NCI-H2081 treated with DMSO at 0.1 percent for 48 hours (cell line): ENCODE measurements at places on chromosomes 6 and 20.

- no peak for DNase-seq
Measured at GRCh38 chr6:130516604-130517003, 150.8 kb downstream of the TMEM200A start.

DNA sequence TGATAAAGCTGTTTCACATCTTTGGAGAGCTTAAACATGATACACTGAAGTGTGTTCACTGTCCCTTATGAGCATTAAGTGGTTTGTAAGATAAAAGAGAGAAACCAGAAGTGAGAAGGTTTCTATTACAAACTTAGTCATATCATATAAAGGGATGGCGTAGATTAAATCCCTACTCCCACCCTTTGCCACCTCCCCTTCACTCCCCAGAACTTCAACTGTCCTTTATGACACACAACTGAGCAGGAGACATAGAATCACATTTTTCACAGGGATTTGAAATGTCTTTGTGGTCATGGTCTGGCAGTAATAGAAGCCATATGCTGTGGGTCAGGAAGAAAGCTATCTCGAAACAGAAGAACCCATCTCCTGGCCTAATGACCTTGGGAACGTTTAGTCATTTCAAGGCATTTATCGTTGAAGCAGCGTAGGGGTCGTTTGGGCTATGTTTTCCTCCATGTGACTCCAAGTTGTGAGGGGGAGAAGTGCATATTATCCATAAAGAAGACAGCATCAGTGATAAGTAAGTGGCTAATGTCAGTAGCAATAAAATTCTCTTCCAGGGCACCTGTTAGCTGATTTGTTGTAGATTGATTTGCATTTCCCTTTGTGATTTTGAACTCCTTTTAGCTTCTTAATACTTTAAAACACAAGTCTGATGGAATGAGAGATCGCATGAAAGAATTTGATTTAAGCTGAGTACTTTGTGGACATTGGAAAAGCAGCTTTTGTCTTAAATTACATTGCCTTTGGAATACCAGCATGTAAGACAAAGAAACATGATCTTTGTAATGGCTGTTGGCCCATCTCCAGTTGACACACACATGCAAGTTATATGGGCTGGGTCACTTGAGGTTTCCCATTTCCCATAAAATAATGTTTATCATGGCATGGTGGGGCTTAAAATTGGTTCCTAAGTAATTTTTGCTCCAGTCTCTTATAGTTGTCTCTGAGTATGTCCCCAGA lies 501.5 kb upstream of the FLRT3 start:
- no peak for DNase-seq

DNA sequence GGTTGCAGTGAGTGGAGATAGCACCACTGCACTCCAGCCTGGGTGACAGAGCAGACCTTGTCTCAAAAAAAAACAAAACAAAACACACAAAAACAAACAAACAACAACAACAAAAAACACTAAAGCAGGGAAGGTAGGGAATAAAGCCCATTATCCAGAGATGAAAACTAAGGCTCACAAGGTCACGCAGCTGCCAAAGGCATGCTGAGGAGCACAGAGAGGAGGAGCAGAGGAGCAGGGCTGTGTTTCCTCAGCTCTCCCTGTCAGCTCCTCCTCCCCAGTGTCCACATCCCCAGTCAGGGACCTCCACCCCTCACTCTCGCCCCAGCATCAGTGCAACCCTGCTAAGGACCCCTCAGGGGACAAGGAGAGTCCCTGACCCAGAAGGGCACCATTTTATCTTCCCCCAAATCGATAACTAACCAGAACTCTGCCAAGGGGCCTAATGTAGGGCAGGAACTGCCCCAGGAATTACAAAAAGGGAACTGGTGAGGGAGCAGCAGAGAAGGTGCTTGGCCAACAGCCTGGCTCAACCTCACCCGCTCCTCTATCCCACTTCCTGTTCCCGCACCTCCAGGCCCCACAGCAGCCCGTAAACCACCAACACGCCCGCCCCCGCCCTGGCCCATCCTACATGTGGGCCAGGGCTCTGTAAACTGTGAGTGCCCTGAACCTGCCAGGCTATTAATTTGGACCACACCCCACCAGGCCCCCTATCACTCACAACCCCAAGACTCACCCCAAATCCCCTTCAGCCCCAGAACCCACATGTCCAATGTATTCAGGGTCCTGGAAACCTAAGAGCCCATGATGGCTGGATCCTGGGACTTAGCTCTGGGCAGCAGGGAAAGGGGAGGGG lies 9.0 kb downstream of the TEAD3 start:
- no peak for DNase-seq

- DNase-seq, result no peak
Measured at GRCh38 chr6:27031302-27031701, 216.2 kb upstream of the PRSS16 start.

GRCh38 chr6:15254070-15254975 lies 8.5 kb downstream of the JARID2 start:
- no peak for DNase-seq

DNA sequence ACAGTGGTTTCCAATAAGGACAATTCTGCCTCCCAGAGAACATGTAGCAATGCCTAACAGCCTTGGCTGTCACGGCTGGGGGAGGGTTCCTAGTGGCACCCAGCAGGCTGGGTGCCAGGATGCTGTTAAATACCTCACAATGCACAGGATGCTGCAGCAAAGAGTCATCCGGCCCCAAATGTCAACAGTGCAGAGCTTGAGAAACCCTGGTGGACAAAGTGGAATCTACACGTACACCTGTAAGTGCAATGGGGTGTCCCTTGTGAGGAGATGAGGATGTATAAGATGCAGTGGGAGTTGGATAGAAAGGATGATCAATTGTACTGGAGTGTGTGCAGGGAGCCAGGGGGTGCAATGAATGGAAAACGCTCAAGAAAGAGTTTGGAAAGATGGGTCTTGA lies 142.4 kb downstream of the FNDC1 start:
- no peak for DNase-seq

GRCh38 chr6:146498309-146498708 lies 45.3 kb upstream of the RAB32 start:
- DNase-seq, result peak; percentile 28

DNA sequence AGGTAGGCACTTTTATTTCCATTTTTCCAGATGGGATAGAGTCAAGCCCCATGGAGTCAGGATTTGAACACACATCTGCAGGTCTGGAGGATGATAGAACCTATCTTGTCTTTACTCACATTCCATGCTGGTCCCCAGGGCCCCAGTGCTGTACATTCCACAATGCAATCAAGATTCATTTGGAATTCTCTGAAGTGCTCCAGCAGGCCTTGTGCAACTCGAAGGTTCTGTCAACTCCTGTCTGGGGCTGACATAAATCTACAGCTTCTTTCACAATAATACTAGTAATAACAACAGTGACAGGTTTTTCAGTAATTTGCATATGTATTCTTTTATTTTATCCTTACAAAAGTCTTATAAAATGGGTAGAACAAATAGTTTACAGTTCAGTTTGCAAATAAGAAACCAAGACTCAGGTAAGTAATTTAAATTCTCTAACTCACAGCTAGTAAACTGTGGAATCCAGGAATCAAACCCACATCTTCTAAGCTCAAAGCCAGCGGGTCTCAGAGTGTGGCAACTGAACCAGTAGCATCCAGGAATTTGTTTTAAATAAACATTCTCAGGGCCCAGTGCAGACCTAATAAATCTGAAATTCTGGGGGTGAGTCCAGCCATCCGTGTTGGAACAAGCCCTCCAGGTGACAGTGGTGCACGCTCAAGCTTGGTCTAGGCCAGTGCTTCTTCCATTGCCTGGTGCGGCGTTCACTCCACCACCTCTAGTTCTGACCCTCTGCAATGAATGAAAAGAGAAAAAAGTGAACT lies 137.0 kb upstream of the TNFAIP3 start:
- DNase-seq, result no peak

- DNase-seq, result no peak
Measured at GRCh38 chr6:46583081-46583480, 69.5 kb downstream of the CYP39A1 start.

GRCh38 chr6:99307295-99307907 lies 42.1 kb downstream of the FAXC start:
- DNase-seq, result no peak

- DNase-seq, result no peak
Measured at GRCh38 chr6:19270616-19271015, 566.6 kb upstream of the ID4 start.

DNA sequence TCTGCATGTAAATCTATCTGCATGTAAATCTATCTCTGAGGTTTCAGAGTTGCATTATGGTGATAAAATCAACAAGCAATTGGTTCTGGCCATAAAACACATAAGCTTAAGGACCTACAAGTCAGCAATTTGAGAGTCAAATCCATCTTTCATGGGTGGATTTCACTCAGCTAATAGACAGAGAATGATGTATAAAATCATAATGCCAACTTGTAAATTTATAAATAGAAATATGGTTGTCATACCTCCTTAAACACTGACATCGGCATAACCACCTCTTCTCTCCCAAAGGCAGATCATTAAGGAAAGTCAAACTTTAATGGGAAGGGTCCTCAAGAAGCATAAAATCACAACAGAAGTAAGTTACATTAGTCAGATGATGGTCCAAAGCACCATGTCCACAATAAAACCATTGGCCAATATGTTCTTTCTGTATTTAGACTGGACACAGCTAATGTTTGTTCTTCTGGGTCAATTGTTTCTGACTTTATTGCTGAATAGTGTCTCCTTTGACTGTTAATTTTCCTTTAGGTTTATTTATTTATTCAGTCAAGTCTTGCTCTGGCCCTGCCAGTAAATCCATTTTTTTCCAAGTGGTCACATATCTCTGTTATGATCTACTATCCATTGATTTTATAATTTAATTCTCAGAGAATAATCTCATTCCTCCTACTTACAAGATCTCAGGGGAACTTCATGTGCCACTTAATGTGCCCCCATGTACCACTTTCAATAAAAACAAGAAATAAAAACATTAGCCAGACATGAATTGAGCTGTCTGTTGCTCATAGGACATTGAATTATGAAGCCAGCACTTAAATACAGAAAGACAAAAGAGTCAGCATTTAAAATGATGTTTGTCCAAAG lies 382.9 kb upstream of the IRAK1BP1 start:
- no peak for DNase-seq

DNA sequence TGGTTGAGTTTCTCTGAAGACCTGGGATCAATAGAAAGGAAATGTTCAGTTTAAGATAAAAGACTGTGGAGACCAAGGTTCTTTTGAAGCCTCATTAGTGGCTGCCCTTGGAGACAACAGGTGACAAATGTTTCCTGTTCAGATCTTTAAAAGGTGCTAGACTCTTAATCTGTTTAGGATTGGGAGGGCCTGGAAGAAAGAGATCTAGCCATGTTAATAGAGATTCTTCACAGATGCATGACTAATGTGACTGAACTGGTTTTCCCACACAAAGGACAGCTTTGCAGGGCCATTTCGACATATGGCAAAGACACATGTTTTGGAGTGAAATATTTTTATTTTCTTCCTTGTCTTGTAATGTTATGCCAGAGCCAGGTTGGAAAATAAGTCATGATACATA lies 82.2 kb downstream of the WDR27 start:
- DNase-seq, result no peak

DNA sequence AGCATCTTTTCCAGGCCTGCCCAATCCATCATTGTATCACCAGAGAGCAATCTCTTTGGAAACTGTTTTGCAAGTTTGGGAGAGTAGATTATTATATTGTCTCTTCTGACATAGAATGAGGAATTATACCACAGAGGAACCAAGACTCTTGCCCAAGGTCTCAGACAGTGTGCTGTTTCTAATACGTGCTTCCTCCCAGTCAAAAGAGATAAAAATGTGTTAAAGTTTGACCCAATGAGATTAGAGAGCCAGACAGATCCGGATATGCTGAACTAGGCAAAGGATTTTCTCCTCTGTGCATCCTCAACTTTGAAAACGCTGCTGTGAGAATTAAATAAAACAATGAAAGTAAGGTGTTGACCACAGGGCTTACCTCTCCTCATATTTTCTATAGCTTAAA lies 18.6 kb upstream of the NT5E start:
- no peak for DNase-seq

GRCh38 chr6:51265426-51265825 lies 446.8 kb downstream of the TFAP2B start:
- DNase-seq, result no peak

DNA sequence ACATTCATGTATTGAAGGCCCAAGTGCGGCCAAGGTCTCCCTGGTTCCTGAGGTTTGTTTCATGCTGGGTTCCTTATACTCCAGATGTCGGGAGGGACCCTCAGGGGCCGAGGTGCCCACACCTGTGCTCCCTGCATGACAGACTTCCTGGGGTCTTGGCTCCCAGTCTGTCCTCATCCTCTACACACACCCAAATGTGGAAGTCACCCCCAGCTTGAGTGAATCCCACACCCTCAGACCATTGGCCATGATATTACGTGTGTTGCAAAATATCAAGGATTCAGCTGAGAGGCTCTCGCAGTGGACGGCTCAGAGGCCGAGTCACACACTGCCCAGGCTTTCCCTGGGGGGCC lies 82.2 kb upstream of the DUSP22 start:
- no peak for DNase-seq

GRCh38 chr6:141667580-141668309 lies 465.0 kb upstream of the GJE1 start:
- no peak for DNase-seq

GRCh38 chr20:37529968-37530600 lies 2.4 kb upstream of the BLCAP start:
- no peak for DNase-seq

- DNase-seq, result no peak
Measured at GRCh38 chr6:37809197-37809543, 10.4 kb upstream of the ZFAND3 start.

DNA sequence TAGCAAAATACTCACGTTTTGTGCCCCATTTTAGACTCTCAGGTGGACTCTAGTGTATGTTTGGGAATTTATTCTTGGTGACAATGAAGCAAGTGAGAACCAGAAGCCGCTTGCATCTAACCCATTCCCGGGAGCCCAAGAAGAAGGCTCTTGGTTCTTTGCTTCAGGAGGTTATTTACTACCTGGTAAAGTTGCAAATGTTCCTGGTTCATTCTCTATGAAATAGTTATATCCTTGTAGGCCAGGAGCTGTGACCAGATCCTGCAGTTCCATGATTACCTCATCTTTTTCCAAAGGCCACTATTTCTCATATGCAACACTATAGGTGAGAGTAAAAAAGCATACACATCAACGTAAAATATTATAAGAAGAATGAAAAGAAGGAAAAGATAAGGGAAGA lies 60.9 kb upstream of the FABP7 start:
- no peak for DNase-seq

DNA sequence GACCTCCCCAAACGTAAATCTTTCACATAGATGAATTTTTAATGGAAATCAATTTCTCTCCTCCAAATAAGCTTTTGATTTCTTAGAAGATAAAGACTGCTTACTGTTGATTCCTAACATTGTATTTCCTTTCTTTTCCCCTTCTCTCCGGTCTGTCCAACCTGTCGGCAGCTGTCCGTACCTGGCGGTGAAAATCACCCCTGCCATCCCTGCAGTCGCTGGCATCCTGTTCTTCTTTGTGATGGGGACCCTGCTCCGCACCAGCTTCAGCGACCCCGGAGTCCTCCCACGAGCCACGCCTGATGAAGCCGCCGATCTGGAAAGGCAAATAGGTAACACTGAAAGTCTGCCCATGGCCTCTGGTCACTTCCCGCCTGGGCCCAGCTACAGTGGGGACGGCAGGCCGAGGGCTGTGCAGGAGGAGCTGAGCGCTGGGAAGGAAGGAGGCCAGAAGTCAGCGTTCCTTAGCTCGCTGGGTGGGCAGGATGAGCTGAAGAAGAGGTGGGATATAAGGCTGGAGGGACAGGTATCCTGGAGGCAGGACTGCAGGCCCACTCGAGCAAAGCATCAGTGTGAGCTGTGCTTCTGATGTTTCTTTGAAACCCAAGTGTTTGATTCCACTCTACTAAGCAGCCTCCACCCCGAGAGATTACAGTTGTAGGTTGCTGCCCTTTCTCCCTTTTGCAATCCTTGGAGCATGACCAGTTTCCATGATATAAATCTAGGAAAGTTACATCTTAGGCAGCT lies 161.6 kb downstream of the ZDHHC14 start:
- DNase-seq, result no peak
